ENCODE measurements at places on chromosomes 4 and X.

- no peak for DNase-seq
Observed at GRCh38 chr4:155646001-155646400, 20.6 kb upstream of the GUCY1A1 start.

GRCh38 chr4:38149997-38150671, 189.9 kb downstream of the PTTG2 start:
- no peak for DNase-seq

DNA sequence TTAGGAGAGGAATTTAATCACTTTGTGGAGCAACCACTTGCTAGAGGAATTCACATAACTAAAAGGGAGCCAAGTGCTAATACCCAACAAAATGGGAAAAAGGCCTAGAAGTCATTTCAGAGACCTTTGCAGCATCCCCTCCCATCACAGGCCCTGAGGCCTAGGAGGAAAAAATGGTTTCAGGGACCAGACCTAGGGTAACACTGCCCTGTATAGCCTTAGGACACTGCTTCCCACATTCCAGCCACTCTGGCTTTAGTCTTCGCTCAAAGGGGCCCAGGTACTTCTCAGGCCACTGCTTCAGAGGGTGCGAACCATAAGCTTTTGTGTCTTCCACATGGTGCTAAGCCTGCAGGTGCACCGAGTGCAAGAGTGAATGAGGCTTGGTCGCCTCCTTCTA, 19.1 kb downstream of the SPANXN2 start:
- DNase-seq = no peak

GRCh38 chr4:42282081-42282901, 115.0 kb upstream of the SHISA3 start:
- DNase-seq = no peak

- no peak for DNase-seq
Observed at GRCh38 chr4:29079260-29079659, 1640.9 kb upstream of the PCDH7 start.

DNA sequence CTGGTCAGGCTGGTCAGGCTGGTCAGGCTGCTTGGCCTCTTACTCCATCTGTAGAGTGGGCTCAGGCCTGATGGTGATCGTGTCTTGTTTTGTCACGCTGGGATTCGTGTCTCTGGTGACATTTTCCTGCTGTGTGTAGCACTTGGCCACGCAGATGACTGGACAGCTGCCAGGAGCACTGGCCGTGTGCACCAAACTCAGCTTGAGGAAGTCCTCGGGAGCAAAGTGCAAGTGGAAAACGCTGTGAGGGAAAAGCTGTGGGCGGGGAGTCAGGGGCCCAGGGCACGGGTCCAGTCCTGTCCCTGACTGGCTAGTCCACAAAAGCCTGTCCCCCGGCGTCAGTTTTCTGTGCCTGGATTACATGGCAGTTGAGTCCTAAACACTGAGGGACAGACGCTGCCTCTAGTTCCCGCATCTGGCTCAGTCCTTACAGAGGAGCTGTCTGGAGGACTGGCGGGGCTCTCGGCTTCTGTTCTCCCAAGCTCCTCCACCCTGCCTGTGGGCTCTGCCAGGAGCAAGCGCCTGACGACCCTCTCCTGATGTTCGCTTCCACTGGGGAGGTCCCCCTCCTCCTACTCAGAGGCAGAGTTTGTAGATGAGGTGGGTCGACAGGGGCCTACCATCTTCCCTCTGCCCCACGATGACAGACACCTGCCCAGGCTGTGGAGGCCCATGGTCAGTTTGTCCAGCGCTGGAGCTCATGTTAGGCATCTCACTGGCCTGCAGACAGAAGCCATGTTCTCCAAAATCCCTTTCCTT, 35.9 kb upstream of the GRPEL1 start:
- peak; percentile 92 for DNase-seq

DNA sequence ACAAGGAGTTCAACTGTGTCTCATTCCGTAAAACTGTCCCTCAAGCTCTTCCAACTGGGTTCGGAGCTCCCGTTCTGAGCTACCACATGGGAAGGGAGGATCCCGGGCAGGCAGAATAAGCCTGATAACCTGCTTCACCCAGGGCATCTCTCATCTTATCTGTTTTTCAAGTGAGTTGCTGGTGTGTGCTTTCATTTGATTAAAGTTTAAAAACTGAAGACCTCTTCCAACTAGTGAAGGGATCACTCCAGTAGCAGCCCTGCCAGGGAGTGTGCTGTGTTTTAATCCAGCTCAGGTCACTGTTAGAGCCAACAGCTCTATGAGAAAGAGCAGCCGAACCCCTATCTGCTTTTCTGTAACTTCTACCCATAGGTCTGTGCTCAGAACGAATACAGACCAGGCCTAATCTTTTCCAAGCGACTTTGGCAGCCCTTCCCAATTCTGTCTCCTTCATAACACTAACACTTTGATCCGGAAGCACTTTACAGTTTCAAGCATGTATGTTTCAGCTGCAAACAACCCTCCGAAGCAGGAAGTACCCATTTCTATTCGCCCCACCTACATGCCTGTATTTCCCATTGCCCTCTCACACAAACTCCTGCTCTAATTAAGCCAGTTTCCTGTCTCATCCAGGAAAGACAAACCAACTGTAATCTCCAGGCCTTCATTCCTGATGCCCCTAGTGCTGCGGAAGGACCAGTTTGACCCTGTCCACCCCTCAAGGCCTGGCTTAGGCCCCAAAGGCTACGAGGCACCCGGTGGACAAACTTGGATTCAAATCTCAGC, 60.9 kb downstream of the IRF2 start:
- no peak for DNase-seq

DNA sequence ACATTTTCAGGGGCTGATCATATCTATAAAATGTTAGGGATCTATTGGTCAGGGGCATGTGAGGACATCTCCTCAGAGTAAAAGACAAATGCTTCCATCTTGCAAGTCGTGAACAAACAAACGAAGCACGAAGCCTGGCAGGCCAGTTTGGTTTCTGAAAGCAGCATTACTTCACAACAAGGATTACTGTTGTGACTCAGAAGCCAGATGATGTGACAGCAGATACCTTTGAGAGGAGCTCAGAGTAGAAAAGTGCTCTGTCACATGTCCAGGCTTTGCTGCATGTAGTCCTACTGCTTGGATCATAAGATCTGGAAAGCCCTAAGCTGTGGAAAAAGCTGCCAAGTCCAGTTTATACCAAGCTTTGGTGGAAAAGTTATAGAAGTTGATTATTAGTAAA, 1827.2 kb downstream of the ARAP2 start:
- DNase-seq = no peak

GRCh38 chrX:149398027-149398426, 107.1 kb downstream of the IDS start:
- no peak for DNase-seq
